ENCODE measurements at places on chromosomes 7 and 10.

GRCh38 chr10:49191349-49191748, 3.2 kb upstream of the TMEM273 start:
- no peak for DNase-seq

GRCh38 chr7:51007551-51008505, 225.1 kb upstream of the GRB10 start:
- no peak for DNase-seq

- no peak for DNase-seq
These were observed 5.4 kb downstream of the KIF11 start for GRCh38 chr10:92598321-92598720.

- DNase-seq = no peak
These were observed 21.8 kb downstream of the CFAP69 start for GRCh38 chr7:90266808-90267207.

DNA sequence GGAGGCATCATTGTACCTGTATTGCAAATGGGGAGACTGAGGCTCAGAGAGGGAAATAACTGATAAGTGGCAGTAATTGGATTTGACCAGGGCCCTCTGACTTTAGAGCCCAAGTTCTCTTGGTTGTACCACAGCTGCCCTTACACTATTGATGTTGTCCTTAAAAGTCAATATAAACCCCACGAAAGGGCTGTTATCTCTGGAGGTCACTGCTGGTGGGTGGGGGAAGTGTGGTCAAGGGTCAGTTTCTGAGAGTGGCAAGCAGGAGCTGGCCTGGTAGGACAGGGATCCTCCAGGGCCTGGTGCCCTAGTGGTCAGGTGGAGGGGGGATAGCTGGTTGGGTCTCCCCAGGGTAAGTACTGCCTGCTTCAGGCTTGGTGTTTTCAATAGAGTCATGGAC, 44.2 kb upstream of the AQP1 start:
- no peak for DNase-seq

DNA sequence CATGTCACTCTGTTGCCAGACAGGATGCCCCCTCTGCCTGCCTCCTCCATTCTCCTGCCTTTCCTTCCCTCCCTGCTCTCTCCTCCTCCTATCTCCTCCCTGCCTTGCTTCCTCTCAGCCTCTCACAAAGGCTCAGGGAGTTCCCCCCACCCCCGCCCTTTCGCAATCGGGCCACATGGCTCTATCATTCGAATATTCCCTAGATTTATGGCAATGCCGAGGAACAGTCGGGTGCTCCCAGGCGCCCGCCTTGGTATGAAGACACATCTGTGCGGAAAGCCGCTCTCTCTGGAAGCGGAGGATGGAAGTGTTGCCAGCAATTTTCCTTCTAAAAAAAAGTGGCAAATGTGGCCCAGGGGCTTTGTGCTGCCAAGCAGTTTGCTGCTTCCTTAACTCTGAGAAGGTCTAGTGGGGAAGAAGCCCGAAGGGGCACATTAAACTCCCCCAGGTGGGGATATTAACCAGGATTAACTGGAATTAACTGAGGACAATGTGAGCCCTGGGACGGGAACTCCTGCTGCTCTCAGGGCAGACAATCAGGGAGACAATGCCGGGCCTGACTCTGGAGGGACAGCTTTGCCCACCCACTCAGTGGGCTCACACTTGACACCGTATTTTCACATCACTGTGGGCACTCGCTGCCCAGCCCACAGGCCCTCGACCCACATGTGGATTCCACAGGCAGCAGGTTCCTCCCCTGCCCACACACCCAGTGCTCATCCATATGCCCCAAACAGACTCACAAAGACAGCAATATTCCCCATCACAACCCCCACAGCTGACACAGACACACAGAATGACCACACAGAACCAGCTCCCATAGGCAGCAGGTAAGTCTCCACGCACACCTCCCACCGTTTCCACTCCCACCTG, 88.4 kb upstream of the SMNDC1 start:
- no peak for DNase-seq

GRCh38 chr10:21039721-21040120, 142.6 kb upstream of the NEBL start:
- DNase-seq = no peak

DNA sequence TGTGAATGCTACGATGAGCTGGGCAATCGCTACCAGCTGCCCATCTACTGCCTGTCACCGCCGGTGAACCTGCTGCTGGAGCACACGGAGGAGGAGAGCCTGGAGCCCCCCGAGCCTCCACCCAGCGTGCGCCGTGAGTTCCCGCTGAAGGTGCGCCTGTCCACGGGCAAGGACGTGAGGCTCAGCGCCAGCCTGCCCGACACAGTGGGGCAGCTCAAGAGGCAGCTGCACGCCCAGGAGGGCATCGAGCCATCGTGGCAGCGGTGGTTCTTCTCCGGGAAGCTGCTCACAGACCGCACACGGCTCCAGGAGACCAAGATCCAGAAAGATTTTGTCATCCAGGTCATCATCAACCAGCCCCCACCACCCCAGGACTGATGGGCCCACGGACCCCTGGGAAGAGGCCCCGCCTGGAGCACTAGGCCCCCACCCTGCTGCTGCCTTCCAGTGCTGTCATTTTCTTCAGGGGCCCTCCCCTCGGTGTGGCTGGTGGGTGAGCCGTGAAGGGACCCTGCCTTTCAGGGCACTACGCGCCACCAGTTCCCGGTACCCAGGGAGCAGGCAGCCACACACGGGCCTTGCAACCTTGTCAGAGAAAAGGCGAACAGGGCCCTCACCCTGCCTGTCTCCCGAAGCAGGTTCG, 2.3 kb upstream of the ANKRD2 start:
- no peak for DNase-seq

GRCh38 chr7:120793213-120793936, 64.6 kb downstream of the TSPAN12 start:
- DNase-seq = no peak

DNA sequence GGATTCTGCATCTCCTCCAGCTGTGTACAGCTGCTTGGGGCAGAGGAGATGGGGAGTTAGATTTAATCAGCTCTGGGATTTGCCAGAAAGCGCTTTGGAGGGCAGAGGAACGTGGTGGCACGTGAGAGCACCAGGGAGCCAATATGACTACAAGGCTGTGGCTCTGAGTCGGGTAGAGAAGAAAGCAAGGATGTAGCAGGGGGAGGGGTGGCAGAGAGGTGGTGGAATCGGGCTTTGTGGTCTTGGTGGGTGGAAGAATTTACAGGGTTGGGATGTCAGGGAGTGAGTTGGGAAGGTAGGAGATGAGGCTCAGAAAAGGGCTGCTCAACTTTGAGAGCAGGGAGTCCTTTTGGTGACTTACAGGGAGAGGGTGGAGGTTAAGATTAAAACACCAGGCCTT, 113.6 kb downstream of the CCNY start:
- no peak for DNase-seq

DNA sequence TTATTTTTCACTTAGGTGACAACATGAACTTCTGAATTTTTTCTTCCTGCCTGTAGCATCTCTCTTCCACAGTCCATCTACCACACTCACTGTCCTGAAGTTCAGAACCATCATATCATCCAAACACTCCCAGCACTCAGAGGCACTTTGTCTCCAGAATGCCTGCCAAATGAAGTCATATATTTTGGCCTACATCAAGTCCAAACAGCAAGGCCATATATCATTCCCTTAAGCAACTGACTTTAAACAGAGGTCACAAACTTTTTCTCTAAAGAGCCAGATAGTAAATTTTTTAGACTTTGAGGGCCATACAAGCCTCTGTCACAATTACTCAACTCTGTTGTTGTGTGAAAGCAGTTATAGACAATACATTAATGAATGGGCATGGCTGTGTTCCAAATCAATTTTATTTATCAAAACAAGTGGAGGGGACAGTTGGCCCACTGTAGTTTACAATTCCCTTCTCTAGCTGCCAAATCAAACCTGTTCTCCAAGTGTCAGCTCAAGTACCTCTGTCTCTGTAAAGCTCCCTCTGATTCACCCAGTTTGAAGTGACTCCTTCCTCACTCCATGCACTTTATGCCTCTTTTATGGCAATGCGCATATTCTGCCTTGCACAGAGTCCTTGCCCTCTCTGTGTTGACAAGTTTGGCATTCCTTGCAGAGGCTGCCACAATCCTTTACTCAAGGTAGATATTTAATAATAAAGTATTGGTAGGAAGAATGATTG, 305.7 kb downstream of the FZD1 start:
- no peak for DNase-seq

DNA sequence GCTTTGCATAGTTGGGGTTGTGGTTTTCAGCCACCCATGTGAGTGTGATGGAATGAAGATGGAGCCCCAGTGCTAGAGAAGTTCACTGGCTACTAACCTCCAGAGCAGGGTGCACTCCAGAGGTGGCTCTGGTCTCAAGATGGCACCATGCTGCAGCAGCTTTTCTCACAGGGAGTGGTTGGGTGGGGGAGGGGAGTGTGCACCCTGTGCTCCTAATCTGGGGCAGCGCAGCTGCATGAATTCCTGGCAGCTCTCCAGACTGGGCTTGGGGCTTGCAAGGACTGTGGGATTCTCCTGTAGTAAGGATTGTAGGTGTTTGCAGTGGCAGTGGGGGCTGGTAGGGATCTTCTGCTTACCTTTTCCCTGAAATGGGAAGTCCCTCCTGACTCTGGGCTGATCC, 23.7 kb downstream of the PHTF2 start:
- DNase-seq = no peak

DNA sequence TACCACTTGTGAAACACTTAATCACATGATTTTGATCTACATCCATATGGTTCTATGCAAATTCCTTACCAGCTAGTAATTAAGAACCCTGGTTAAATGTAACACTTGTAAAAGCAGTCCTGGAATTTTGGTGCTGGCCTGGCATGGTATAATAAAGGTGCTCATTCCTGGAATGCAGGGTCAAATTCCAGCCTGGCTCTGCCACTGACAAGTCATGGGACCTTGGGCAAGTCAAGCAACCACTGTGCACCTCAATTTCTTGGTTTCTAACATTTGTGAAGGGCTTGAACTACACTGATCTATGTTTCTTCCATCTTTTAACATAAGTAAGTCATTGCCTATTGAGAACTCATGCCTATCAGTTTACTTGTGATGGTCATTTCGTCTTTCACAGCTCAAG, 91.9 kb upstream of the PIK3CG start:
- no peak for DNase-seq

DNA sequence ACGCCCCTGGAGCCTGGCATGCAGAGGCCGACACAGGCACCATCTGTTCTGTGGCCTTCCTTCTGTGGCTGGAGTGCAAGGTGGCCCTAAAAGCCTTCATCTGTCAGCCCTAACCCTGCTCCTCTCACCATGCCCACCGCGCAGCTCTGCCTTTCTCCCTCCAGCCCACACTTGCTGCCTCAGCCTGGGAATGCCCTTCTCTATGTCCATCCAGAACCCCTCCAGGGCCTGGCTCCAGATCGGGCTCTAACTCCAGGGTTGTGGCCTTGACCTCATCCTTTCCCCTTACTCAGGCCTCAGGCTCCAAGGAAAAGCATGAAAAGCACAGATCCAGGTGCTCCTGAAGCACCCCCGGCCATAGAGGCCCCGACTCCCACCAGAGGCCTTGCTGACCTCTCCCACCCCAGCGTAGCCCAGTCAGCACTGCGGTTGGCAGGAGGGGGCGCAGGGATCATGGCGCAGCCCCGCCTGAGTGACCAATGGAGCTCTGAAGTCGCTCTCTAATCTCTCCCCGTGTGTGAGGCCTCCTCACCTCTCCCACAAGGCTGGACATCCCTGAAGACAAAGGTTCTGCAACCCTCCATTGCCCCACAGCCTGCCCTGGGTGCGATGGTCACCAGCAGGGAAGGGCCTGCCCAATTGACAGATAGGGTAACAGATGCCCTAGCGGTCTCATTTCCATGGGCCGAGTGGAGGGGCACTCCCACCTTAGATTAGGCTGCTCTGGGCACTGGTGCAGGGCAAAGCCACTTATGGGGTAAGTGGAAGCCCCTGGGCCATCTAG, 9.2 kb downstream of the ZCCHC24 start:
- DNase-seq = no peak

GRCh38 chr7:23277359-23277989, 21.7 kb upstream of the MALSU1 start:
- no peak for DNase-seq

DNA sequence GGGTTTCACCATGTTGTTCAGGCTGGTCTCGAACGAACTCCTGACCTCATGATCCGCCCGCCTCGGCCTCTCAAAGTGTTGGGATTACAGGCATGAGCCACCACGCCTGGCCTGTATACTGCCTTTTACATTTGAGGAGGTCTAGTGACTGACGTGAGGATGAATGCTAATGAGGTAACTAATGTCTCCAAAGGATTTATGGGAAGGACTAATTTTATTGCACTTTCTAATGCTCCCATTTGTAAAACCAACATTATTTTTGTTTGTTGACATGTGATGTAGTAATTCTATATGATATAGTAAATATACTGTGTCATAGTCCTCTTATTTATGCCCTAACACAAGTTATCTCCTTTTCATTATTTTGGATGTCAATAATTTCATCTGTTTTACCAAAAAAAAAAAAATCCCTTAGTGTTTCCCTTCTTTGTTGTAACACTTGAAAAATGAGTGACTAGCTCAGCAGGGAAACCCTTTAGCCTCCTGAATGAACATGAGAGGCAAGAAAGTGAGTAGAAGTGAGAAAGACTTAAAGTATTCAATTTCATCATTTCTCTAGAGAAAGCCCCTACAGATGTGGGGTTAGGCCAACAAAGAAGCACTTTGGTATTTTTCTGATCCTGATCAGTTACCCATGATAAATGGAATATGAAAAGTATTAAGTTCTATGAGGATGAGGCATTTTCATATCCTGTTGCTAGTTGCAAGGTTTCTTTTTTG, 596.9 kb upstream of the PCDH15 start:
- no peak for DNase-seq

DNA sequence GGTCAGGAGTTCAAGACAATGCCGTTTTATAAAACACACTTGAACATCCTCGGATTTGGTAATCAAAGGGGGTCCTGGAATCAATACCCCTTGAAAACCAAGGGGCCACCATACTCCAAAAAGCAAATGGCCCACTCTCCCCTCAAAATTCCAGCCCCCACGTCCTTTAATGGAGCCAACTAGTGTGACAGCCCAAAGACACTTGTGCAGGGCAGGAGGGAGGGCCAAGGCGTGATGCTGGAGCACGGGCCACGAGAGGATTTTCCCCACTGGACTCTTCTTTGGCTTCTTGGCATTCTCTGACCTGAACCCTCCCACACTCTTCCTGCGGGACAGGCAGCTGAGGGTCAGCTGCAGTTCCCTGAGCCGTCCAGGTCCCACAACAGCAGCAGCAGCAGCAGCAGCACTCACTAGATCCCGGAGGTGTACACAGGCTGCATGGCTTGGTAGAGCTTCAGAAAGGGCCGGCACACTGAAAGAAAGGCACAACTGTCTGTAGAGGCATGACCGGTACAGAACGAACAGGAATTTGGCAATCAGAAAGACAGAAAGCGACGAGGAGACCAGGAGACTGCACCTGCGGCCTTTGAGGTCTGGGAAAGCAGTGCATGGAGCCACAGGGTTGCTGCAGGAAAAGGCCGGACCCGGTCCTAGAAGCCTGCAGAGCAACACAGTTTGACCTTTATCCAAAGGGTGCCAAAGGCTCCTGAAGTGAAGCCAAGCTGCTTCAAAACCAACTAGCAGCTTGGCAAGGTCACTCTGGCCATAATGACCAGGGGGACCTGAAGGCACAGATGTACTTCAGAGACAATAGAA, 168.2 kb downstream of the TNS3 start:
- DNase-seq = no peak

- no peak for DNase-seq
These were observed 163.2 kb downstream of the NOC3L start for GRCh38 chr10:94199565-94199964.

GRCh38 chr7:81284576-81284975, 365.7 kb upstream of the SEMA3C start:
- no peak for DNase-seq

Measured in CD4-positive, alpha-beta T cell treated with Interferon gamma for 1 hour (primary cell).